ENCODE measurements at places on chromosomes 6 and 20. TPM values are rescaled to one million over a fixed set of nuclear protein-coding genes. Genes with fewer than 3 reads are reported as not detected.

GRCh38 chr6:142195862-142196541, 48.9 kb downstream of the VTA1 start:
- no peak for DNase-seq

DNA sequence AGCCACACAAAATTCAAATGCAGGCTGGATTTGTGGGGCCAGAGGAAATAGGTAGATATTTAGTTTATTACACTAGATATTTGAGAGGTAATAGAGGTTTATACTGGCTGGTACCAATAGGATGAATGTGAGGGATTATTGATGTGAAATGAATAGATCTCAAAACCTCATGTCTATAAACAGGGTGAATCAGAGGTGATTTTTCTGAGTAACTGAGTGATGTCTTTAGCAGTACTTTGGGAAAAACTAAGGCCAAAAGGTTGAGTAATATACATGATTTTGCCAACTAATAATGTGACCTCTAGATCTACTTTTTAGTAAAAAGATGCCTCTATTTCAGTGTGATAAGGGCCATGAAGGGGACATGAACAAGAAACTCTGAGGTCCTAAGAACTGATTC, 86.8 kb downstream of the HAO1 start:
- no peak for DNase-seq

- no peak for DNase-seq
Measured at GRCh38 chr20:23745247-23745646, 5.5 kb downstream of the CST1 start.

GRCh38 chr20:11230999-11231398, 557.2 kb upstream of the JAG1 start:
- DNase-seq: no peak

Gene CAGE1
- total RNA-seq: not detected

Measured in posterior vena cava (tissue), 2 donors.